ENCODE measurements at places on chromosomes 1 and 21.

DNA sequence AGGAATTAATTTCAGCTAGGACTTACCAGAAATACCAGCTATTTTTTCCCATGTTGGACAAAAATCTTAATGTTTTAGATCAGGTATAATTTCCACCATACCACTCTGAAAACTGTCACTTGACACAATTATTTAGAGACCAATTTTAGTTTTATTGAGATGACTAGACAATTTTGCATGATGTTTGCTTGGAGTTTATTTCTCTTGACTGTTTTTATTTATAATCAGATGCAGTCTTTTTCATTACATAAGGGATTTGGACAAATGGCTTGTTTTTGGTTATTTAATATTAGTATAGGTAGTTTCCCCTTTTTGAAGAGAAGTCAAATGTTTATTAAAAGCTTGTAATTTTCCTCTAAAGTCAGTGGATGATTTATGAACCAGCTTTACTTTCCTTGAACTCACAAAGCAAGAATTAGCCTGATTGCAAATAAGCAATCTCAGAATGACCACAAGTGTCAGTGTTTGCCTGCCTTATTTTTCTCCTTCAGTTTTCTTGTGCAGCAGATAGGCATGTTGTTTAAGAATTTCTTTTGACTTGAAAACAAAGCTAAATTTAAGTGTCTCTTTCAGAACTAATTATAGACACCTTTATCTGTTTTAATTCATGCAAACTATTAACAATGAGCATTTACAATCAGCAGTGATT is 3.8 kb upstream of the B3GALT2 start:
- no peak for DNase-seq

GRCh38 chr1:22773981-22774832 is 63.6 kb downstream of the EPHB2 start:
- DNase-seq, result peak; percentile 6

DNA sequence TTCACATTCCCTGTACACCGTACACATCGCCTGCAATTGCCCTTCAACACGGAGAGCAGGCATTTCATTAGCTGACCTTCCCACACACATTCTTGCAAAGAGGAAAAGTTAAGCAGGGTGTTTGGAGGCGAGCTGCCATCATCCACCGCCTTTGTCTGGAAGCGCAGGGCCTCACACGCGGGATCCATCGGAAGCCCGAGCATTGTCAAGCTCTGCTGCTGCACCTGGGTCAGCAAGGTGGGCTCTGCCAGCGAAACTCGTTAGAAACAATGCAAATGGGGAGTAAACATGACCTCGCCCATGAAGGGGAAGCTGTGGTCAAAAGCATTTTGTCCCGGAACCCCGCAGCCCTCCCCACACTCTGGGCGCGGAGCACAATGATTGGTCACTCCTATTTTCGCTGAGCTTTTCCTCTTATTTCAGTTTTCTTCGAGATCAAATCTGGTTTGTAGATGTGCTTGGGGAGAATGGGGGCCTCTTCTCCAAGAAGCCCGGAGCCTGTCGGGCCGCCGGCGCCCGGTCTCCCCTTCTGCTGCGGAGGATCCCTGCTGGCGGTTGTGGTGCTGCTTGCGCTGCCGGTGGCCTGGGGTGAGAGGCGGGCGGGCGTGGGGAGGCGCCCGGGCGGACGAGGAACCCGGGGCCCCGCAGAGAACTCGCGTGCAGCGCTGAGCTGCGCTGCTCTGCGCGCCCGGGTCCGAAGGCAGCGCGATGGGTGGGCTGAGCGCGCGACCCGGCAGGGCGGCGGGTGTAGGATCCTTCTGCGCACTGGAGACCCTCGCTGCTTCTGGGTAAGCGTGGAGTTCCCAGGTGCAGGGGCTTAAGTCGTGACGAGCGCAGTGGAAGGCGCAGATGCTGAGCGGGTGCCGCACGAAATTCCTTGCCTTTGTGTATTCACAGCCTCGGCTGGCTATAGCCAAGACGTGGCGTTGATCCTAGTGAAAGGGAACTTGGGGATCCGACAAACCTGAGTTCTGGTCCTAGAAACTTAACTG is at the start of gene CR1:
CR1 (plus strand) TSS at position 357 of the 992 bp plus-strand sequence; CDS start at position 468, 111 bp downstream.
- no peak for DNase-seq

DNA sequence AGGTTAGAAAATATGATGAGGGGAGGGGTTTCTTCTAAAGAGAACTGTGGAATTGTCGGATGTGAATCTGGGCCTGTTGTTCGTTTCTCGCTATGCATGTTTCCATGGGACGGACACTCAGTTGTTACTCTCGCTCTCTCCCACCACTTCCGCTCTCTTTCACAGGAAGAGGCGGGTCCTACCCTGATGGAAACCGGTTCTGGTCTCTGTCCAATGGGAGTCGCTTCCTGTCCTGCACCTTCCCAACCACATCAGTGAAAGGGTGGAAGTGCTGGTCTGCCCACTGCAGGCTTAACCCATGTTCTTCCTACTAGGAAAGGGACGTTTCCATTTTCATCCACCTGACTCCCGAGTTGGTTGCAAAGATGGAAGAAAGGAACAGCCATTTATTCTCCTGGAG is 119.4 kb downstream of the KCNJ15 start:
- DNase-seq, result no peak

GRCh38 chr1:81889166-81889565 is 88.4 kb downstream of the ADGRL2 start:
- DNase-seq, result no peak

DNA sequence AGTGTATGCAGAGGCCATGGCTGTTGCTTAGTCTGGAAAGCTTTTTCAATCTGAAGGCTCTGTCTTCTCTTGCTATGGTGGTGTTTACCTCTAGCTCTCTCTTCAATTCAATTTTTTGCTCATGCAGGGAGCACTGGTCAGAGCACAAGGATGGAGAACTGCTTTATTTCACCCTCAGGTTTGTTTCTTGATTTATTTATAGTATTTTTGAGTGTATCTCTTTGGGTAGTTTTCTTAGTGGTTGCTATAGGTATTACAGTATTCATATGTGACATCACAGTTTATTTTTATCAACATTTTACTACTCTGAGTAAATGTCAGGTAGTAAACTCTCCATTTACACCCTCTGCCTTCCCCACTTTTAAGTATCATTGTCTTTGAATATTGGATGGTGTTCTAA is 147.9 kb downstream of the RASAL2 start:
- DNase-seq, result no peak

GRCh38 chr1:77060000-77060399 is 159.2 kb downstream of the PIGK start:
- no peak for DNase-seq

GRCh38 chr1:221317537-221317936 is 424.4 kb downstream of the DUSP10 start:
- DNase-seq, result no peak

- no peak for DNase-seq
These were observed 8.0 kb downstream of the SMCP start for GRCh38 chr1:152886085-152886484.

DNA sequence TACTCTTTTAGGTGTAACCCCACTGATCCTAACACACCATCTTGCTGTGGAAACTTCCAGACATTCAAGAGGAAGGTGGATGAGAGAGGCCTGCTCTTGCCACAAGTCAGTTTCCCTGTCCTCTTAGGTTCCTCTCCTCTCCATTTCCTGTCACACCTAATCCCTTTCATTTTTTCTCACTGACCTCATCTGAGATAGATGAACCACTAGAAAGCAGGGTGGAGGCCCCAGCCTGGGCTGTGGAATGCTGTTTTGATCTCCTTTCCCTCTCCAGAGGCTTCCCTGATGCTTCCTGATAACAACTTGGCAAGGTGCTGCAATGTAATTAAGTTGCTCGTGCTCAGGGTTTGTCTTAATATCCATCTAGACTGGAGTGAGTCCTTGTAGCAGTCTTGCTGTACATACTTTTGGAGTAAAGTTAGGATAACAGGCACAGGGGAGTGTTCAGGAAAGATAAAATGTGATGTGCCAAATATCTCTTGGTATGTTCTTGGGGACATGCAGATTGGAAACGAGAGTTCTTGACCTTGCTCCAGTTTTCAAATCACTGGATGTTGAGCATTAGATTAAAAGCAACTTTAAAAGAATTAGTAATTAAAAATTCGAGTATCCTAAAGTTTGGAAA is 11.2 kb downstream of the LRRC42 start:
- DNase-seq, result no peak

GRCh38 chr1:31647106-31647505 is 2.4 kb upstream of the PEF1 start:
- DNase-seq, result no peak

DNA sequence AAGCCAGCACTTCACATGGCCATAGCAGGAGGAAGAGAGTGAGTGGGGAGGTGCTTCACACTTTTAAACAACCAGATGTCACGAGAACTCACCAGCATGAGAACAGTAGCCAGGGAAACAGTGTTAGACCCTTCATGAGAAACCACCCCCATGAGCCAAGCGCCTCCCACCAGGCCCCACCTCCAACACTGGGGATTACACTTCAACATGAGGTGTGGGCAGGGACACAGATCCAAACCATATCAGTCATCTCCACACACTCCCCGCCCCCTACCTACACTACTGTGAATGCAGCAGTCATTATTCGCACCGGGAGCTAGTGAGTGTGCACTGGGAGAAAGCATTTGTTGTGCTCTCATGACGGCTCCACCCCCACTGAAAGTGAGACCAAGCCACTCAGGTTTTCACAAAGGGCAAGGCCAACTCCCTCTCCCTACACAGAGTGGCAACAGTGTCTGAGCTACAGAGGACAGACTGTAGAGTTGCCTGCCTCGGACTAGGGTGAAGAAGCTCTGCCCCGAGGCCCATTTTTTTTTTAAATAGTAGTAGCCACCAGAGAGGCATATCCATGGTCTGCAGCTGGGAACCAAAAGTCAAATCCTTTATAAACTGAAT is 125.6 kb downstream of the BARHL2 start:
- no peak for DNase-seq

- DNase-seq, result no peak
These were observed 2.7 kb downstream of the CDKN2C start for GRCh38 chr1:50972766-50973165.

GRCh38 chr1:47532921-47533792 is 95.3 kb downstream of the FOXD2 start:
- DNase-seq, result peak; percentile 6

DNA sequence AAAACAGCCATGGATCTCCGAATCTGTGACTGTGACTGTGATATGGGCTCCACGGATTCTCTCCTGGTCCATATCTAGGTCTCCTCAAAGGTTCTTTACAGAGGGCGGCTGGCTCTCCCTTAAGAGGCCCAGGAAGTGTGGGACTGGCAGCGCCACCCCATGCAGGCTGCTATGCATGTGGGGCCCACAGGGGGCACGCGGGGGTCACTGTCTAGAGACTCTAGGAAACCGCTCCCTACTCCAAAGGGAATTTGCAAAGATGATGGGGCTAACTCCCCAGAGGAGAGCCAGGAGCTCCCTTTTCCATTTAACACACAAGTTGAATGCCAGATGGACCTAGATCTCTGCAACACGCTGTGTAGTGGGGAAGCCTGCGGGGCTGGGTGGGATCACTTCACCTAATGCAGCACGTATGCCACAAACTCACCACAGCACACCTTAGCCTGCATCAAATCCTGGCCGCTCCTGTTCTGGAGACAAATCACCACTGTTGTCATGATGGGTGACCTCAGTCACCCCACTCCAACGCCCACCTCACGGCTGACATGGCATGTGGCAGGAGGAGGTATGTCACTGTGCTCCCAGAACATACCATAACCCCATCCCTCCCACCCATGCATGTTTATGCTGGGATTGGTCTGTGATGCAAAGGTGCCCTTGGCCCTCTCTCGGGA is 61.7 kb downstream of the SLC45A1 start:
- DNase-seq, result no peak

- no peak for DNase-seq
These were observed 441.7 kb downstream of the PRDM2 start for GRCh38 chr1:14141656-14142055.

DNA sequence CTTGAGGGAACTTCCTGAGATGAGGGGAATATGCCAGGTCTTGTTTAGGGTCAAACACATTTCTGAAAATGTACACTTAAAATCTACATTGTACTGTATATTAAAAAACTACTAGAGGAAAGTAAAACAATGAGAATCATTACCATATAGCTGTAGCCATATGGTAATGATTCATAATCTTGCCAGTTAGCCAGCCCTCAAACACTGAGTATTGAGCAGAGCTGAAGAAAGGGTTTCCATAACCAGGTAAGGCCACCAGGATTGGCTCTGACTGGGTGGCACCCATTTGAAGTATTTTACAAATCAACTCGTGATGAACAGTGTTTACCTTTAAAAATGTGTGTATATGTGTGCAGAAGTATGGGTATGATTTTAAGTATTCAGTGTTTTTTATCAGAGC is 226.7 kb downstream of the SLC45A1 start:
- DNase-seq, result no peak

- DNase-seq, result no peak
These were observed 73.5 kb downstream of the TMEM200B start for GRCh38 chr1:29050166-29050565.

DNA sequence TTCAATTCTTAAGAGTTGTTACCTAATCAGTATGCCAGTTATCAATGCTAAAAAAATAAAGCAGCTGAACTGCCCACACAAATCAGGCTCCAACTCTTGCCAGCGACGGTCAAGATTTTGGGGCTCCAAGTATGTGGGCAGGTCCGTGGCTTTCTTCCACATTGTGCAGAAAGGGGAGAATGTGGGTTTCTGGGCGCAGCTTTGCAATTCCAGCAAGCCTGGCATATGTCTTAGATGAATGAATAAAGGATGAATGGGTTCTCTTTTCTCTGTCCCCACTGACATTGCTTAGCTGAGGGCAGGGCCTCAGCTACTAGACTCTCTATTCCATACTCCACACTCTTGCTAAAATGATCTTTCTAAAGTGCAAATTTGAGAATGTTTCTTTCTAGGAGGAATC is 42.4 kb downstream of the NENF start:
- DNase-seq, result no peak

GRCh38 chr21:44459712-44460440 is 4.6 kb downstream of the LRRC3 start:
- no peak for DNase-seq

GRCh38 chr1:41437011-41437355 is 47.5 kb downstream of the EDN2 start:
- DNase-seq, result no peak

GRCh38 chr1:200337410-200337809 is 72.4 kb downstream of the ZNF281 start:
- DNase-seq, result no peak

DNA sequence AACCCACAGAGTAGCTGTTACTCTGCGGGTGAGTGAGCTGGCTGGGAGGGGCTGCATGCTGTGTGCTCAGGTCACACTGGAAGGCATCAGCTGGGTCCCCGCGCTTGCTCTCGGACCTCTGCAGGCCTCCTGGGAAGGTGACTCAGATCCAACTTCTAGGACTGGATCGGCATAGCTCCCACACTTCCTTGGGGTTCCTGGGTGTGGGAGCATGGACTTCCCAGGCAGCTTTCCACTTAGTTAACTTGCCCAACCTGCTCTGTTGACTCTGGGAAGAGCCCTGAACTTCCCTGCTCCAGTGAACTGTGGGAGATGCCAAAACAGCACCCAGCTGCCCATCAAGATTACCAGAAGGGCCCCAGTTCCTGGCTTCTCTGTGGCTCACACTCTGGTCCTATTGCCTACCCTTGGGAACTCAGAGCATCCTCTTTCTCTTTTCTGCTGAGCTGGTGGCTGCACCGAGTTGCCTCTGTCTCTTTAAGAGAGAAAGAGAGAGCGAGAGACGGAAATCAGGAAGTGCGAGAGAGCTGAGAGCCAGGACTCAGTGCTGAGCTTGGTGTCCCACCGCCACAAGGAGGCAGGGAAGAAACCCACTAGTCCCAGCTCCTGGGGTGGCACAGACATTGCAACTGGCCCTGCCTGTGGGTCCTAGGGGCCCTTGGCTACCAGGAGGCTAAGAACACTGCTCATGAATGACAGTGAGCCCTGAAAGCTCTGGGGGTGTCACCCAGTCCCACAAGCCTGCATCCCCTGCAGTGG is at the start of gene IKBKE:
IKBKE (plus strand) TSS at position 544 of the 759 bp plus-strand sequence. CDS start 2,752 bp downstream, outside the sequence.
- DNase-seq, result no peak

- DNase-seq, result no peak
These were observed 50.6 kb downstream of the UCK2 start for GRCh38 chr1:165877940-165878556.
